Trophoblast cell (in vitro differentiated cells and primary cell): ENCODE measurements at places on chromosomes 7 and 10.
A peak's percentile ranks its signal among the peaks of the same experiment; 100 is the strongest.

DNA sequence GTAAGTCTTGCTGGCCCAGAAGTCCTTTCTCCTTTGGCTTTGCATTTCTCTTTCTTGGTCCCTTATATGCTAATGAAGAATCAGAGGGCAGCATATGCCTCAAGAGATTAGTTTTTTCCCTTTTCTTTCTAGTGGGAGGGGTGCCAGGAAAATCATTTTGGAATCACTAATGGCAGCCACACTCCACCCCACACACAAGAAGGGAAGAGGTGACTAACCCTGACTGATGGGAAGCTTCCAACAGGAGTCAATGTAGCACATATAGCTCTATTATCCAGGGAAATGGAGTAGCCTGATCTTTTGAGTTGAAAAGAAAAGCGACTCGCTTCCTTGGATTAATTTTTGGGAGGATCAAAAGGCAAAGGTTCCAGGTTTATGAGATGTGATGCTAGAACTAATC lies 225.3 kb downstream of the KIF20B start:
- DNase-seq = no peak

DNA sequence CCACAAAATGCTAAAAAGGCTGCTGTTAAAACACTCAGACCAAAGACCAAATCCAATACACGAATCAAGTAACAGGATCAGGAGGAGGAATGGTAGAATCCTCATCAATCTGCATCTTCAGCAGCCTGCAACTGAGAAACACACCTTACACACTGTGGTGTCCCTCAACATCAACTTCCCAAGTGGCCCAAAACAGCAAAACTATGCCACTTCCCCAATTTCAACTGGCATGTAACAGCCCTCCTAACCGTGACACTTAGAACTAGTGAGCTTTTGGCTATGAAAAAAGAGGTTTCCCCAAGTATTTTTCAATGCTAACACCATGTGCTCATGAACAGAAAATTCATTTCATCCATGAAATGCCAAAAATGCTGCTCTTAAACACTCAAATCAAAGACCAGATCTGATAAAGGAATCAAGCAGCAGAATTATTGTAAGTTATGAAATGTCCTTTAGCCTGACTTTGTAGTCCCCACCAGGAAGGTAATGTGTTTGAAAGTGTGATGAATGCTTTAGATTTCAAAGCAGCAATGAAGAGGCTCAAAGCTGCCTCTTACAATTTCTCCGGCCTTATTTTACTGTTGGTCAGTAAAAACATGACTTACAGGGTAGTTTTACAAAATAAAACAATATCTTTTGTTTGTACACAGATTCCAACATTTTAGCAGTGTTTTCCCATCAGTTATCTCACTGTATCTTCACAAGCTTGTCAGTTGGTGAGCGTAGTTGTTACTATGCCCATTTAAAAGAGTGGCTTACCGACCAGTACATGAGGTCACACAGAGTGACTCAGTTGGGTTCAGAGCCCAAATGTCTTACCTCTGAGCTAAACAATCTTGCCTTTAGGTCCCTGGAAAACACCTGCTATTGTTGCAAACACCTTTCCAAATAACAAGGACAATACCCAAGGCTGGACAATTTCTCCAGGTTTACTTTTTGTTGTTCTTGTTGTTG lies 65.7 kb upstream of the ASAH2 start:
- peak; percentile 76 for DNase-seq

DNA sequence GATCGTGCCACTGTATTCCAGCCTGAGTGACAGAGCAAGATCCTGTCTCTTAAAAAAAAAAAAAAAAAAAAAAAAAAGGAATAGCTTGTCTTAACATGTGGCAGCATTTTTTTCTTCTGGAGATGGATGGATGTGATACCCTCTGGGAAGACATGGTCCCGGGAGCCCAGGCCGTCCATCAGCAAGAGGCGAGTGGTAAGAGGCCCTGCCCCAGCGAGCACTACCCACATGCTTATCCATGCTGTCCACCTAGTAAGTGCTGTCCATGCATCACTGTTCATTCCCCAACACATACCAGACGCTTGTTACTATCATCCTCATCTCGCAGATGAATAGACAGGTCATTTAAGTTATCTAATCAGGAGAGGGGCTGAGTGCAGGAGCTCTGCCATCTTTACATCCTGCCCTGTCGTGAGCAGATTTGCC lies 12.9 kb downstream of the ATP6V1F start:
- peak; percentile 91 for DNase-seq

DNA sequence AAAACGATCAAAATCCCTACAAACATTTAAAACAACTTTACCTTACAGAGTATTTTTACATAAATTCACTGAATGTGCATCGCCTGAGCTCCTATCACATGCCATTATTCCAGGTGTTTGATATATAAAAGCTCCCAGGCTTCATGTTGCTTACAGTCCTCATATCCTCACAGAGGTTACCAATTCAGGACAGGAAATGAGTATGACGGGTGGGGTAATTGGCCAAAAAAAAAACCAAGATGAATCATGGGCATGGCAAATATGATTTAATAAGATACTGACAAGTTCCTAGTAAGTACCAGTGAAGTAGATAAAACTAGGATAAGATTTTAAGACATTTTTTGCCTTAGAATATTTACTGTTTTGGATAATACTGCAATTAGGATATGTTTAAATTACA lies 135.8 kb downstream of the KMT2E start:
- no peak for DNase-seq
